SW 1271 (cell line): ENCODE measurements at places on chromosomes 3 and 15.

DNA sequence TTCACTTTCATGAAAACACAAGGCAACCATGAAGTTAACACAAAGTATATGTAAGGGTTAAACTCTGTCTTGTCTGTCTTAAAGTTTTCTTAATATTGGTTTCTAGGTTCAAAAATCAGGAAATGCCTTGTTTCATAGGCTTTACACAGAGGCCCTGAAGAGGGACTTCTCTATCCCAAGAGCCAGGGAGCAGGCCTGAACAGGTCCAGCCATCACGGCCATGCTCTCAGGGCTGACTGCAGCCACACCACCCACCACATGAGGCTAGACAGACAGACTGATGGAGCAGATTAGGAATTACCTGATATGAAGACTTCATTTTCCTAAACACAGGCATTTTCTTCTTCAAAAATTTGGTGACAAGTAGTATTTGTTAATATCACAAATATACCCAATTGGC lies 502.9 kb downstream of the GABRG3 start:
- no peak for DNase-seq

GRCh38 chr3:190486533-190486864 lies 27.4 kb upstream of the IL1RAP start:
- no peak for DNase-seq

GRCh38 chr3:65672871-65673815 lies 365.6 kb downstream of the MAGI1 start:
- DNase-seq, result no peak

- DNase-seq, result no peak
These were observed 73.5 kb upstream of the SLCO3A1 start for GRCh38 chr15:91779960-91780359.

DNA sequence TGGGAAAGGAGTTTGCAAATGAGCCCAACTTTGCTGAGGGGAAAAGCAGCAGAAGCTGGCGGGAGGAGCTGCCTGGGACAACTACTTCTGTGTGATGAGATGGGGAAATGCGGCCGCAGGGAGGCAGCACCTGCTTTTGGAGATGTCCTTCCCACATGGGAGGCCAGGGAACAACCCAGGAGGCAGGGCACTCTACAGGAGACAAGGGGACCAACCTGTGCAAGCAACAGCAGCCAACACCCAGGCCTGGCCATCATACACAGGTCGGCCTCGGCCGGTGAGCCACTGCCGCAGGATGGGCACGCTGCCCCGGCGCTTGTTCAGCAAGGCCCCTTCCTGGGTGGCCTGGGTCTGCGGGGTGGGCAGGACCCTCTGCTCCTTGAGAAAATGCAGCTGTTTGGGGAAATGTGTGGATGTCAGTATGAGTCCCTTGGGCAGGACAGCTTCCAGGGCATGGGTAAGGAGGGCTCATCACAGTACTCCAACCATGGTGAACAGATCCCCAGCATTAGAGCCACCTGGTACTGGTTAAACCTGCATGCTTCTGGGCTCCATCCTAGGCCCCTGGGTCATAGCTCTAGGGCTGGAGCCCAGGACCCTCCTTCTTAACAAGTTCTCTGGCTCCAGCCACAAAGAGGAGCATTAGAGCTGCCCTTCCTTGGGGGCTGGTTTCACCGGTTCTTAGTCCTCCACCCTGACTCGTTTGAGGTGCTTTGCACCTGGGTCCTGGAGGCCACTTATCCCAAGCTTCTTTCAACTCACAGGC lies 11.6 kb downstream of the EPB42 start:
- peak; percentile 0 for DNase-seq
